ENCODE measurements at places on chromosomes 5 and 9.

- no peak for DNase-seq
Measured at GRCh38 chr5:2014058-2014610, 131.4 kb upstream of the IRX4 start.

DNA sequence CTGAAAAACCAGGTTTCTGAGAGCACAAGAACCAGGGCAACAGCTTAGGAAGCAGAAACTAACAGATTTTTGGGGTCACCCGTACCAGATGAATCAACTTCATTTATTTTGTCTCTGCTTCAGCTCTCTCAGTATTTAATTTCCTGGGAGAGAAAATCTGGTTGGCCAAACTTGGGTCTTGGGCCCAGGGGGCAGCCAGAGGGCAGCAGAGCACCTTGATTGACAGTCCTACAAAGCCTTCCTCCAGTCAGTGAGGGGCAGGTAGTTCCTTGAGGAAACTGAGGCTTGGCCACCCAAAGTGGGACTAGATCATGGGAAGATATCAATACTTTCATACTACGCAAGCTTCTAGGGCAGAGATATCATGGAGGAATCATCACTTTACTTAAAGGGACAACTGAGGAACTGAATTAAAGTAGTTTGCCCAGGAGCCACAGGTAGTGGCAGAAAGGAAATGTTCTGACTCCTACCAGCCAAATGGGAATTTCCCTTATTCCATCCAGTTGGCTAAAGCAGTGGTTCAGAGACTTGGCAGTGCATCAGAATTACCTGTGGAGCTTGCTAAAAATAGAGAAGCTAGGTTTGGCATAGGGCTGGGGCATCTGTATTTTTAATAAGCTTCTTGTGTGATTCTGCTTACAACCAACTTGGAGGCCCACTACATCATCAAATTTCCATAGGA is 21.5 kb upstream of the ARHGAP26 start:
- DNase-seq, result no peak

DNA sequence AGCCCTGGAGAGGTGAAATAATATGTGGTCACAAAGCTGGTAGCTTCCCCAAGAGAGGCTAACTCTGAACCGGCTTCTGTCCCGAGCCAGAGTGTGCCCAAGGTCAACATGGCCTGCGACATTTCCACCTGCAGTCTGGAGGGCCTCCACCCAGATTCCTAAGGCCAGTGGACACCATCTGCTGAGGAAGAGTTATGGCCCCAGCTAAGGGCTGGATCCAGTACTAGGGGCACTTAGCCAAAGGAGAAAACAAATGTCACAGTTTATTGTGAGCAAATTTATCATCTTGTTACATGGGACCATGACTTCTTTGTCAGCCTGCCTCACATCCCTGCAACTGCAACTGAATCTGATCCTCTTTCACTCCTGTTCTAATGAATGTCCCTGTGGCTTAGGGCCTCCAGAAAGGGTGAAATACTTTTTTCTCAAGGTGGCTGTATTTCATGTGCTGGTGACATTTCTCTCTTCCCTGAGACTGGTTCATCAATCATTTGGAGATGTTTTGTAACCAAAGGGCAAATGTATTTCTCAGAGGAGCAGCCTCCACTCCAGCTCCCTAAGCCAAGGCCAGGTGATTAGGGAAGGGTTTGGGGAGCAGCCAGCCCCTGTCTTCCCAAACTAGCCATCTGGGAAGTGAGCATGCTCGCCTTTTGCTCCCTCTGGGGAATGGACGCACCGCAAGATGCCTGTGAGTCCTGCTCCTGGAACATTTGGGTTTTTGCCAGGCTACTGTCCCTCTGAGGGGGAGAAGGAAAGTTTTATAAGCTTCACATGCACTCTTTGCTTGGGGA is 148.3 kb downstream of the CMYA5 start:
- no peak for DNase-seq

DNA sequence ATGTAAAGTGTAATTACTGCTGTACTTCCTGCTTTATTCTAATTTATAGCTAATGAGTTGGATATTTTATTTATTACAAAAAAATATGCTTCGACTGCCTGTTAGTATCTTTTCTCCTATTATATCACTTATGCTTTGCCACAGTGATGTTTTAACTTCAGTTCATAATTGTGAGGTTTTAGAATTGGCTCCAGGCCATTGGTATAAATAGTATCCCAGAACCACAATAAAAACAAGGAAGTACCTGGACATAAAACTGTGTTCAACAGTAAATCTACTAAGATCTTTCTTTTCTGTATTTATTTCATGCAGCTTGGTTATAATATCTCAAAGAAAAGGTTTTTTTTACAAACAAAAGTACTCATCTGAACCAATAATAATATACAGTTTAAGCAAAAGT is 354.3 kb upstream of the CDH9 start:
- DNase-seq, result no peak

GRCh38 chr9:92938025-92938424 is 9.3 kb upstream of the FGD3 start:
- DNase-seq, result no peak

DNA sequence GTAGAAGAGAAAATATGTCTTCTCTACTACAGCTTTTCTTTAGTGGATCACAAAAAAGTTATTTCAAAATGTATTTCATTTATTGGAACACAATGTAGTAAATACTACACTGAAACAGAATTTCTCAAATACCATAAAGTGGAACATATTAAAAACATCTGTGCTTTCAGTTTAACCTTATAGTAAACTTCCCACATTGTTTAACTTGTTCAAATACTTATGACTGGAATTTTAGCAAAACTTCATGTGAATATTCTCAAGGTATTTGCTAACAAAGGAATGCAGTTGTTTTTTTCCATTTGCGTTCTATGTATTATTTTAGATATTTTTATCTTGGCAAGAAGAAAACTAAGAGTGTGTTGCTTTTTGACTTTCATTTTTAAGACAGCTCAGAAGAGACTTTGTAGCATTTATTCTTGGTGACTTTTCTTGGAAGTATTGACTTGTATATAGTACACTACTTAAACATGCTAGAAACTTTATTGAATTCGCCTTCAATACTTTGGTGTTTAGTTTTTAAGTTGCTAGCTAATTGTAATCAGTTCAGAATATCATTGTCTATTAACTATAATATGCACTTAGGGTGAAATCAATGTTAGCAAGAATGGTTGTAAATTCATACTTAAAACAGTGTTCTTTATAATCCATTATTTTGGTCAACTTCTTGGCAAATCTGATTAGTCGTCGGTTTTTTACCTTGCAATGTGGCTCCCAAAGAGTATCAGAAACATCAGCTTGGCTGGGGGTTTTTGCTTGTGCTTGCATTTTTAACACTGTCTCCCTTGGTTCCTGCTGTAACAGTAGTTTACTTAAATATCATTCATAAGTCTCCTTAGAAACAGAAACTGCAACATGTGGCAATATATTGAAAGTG is 5.0 kb upstream of the RHOBTB3 start:
- DNase-seq, result no peak

- DNase-seq, result peak; percentile 55
Measured at GRCh38 chr9:91740701-91741100, 209.3 kb downstream of the ROR2 start.

- no peak for DNase-seq
Measured at GRCh38 chr5:137636099-137636498, 99.8 kb downstream of the KLHL3 start.

DNA sequence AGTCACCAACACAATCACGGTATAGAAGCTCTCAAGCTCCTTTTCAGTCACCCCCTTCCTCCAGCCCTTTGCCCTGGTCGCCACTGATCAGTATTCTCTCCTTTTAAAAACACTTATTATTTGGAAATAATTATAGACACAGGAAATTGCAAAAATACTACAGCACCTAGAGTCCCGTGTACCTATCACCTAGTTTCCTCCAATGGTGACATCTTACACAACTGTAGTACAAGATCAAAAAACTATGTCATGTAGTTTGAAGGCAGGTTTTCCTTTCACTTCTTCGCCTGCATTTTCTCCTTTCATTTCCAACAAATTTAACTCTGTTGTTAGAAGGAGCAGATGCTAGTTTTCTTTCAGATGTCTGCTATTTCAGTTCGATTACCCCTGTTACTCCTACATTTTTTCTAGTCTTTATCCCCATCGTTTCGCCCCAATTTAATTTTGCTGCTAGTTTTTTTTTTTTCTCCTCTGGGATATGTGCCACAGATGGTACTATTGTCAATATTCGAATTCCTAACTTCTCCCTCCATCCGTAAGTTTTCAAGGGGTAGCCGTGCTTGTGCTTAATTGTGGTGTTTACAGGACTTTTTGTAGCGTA is 612 bp upstream of the ATG10 start:
- DNase-seq, result no peak

DNA sequence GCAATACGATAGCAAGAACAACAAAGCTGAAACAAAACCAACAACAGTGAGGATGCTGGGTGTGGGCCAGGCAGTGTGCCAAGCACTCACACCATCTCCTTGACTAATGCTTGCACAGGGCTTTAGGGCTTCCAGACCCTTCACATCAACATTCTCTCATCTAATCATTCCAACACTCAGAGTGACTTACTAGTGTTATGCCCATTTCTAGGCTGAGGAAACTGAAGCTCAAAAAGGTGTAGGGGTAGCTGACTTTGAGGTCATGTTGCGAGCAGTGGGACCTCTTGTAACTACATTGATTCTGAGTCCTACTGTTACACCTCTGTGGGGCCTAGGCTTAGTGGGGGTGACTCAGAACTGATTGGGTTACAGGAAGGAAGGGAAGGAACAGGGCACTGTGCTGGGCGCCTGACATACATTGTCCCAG is 9.7 kb downstream of the ANGPTL2 start:
- DNase-seq, result no peak

- no peak for DNase-seq
Measured at GRCh38 chr5:23269981-23270380, 237.4 kb upstream of the PRDM9 start.

GRCh38 chr9:136020206-136020605 is 59.0 kb upstream of the UBAC1 start:
- no peak for DNase-seq

DNA sequence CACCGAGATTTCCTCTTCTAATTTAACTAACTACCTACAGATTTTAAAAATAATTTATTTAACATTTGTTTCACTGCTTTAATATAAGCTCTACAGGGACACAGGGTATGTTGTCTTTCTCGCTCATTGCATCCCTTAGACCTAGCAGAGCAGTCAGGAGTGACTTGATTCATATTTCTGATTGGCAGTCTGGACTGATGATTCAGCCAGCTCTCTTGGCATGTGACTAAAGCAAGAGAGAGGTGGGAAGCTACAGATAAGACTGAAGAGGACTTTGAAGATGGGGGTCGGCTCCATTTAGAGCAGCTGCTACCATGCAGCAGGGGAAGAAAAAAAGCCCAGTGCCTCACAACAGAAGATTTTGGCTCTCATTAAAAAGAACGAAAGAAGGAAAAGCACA is 173.4 kb upstream of the STK32A start:
- no peak for DNase-seq

Measured in astrocyte of the hippocampus (primary cell).